ENCODE measurements at places on chromosomes 12 and 14. TPM values are rescaled to one million over a fixed set of nuclear protein-coding genes. Genes with fewer than 3 reads are reported as not detected.
A peak's percentile ranks its signal among the peaks of the same experiment; 100 is the strongest.

DNA sequence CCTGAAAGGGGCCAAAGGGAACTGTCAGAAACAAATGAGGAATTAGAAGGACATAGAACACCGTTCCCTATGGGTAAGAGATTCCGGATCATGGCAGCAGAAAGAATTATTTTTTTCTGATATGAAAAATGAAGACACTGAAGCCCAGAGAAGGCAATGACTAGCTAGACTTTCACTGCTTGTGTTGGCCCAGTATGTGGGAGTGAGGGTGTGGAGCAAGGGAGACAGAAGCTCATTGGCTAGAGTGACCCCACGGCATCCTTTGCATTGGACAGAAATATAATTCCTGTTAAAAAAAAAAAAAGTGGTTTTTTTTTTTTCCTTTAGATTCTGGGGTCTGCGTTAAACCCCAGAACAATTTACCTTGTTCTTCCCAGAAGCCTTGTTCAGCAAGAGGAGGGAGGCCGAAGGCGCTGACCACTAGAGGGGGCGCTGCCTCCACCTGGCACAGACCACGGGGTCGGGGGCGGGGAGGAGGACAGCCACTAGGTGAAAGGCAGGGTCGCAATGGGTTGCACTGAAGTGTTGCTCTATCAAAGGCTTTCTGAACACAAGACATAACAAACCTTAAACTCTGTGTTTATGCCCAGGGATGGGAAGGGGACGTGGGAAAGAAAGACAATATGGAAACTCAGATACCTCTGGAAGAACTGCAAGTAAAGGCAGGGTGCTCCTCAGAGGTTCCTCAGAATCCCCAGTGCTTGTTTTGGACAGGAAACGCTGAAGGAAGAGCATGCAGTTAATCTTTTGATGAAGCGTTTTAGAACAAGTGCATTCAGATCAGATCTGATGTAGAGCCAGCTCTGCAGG lies 156.8 kb downstream of the KCNA5 start:
- no peak for DNase-seq

GRCh38 chr12:6970096-6970527 lies 352 bp downstream of the PHB2 start:
- peak; percentile 72 for DNase-seq

DNA sequence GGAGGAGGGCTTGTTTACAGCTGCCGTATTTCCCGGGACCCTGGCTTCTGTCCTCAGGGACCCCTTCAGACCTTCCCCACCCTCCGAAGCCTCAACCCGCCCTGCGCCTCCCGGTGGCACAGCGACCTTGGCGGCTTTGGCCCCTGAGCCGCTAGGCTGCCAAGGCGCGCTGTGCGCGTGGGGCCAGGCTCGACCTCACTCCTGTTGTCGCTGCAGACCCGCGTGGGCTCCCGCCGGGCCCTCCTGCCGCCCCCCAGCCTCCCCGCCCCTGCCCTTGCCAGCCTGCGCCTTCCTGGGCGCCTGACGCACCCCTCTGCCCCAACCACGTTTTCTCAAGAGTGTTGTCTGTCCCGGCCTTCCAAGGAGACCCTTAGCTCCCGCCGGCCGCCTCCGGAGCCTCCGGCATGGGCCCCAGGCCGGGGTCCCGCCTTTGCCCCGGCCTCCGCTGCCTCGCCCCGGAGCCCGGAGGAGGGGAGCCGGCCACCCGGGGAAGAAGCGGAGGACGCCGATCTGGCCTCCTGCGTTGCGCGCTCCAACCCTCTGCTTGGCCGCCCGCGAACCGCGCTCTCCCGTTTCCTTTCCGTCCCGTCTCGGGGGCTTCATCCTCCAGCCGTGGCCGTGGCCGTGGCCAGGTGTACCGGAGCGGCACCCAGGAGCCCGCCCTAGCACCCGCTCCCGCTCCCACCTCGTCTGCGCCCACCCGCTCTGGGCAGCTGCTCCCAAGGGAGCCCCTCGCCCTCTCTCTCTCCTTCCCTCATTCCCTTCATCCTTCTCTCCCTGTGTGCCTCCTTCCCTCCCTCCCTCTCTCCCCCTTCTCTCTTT lies 19.9 kb downstream of the PPP2R5C start:
- DNase-seq, result peak; percentile 70

The AKAP5 gene
- total RNA-seq, result 0.16 TPM

GRCh38 chr12:114690267-114691135 lies 6.5 kb upstream of the TBX3 start:
- DNase-seq, result no peak

The ARID2 gene
- total RNA-seq, result 11.9 TPM

DNA sequence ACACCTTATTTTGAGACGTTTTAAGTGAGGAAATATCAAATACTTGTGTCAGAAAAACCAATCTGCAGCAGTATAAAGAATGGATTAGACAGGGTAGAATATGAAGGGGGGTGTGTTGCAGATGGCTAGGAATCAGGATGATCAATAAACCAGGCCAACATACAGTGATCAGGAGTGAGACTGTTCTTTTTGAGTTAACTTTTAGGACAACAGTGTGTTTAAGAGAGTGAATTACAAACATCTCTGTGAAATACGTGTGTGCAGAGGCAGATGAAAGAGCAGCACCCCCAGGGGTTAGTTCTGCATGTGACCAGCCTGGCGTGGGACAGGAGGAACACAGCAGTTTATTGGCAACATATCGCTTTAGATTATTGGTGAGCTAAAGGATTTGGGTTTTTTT lies 10.6 kb upstream of the NRDE2 start:
- DNase-seq, result no peak

GRCh38 chr12:48903982-48904411 lies 21.3 kb downstream of the FKBP11 start:
- DNase-seq, result peak; percentile 69

DNA sequence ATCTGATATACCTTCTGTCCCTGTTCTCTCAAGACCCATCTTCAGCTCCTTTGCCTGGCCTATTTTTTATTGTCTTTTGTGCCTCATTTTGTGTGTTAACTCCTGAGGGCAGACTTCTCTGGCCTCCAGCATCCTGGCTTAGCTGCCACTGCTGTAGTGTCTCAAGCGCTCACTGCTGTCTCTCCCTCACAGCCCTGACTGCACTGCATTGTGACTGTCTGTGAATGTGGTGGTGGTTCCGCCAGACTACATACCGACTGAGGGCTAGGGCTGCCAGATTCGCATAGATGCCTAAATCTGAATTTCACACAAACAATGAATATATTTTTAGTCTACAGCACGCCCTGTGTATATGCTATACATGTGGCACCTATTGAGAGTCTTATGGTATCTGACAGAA lies 1088.9 kb upstream of the TMEM132C start:
- DNase-seq, result no peak

The OR4E1 gene
- not detected for total RNA-seq

The CFAP73 gene
- total RNA-seq, result not detected

DNA sequence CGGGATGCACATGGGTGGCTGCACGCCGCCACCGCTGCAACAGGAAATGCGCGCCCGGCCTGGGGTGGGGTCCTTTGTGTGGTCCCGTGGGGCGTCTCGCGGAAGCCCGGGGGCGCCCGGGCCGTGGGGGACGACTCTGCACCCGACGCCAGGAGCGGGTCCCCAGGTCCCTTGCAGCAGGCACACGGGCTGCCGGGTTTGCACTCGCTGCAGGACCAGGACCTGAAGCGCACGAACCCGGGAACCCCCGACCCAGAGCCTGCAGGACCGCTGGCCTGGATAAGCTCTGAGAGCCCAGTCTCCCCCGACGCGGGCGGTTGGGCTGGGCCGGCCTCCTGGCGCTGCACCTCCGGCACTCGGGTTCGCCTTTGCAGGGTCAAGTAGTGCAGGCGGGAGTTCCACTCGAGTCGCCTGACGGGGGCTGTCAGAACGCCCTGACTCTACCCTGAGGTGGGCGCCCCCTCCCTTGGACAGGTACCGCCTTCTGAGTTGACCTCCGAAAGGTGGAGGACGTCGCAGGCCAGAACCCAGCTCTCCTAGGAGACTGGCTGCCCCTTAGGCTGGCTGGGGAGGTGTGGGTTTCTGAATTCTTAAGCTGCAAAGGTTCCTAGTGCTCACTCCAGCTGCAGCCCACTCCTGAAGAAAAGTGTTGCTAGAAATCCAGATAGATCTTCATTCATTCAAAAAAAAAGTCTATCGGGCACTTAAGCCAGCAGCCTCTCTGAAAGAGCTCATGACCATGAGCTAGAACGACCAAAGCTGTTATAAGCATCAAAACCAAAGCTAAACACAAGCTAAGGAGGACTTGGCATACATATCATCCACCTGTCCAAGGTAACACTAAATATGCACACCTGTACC lies 68.0 kb downstream of the RNF34 start:
- no peak for DNase-seq

DNA sequence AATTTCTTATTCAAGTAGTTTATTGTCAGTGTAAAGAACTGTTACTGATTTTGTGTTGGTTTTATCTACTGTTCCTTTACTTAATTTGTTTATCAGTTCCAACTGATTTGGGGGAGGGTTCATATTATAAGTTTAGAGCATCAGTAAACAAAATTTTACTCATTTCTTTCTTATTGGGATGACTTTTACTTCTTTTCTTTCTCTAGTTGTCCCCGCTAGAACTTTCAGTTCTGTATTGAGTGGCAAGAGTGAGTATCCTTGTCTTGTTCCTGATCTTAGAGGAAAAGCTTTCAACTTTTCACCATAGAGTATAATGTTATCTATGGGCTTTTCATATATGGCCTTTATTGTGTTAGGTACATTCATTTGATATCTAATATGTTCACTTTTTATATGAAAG lies 584.1 kb downstream of the LRFN5 start:
- no peak for DNase-seq

- peak; percentile 60 for DNase-seq
Measured at GRCh38 chr14:103695296-103696069, 19.8 kb downstream of the XRCC3 start.

The SPIC gene
- not detected for total RNA-seq

DNA sequence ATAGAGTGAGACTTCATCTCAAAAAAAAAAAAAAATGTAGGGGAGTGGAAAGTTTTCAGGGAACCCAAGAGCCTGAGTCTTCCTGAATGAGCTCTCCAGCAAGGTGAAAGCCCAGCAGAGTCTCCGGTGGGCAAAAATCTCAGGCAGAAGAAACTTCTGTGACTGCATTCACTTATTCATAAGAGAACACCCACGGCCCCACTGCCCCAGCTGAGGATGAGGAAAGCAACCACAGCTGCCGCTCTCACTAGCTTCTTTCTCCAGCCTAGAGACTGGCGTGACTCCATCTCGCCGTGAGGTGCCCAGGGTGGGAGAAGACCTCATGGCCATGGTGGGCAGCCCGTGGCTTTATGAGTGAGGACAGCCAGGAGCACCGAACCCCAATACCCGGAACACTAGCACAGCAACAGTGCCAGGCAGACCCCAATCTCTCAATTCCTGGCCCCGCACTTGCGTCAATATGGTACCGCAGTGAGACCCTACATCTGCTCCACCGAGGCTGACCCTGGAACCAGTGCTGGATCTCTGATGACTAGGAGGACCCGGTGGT lies 29.7 kb upstream of the DYNC1H1 start:
- peak; percentile 22 for DNase-seq

The LALBA gene
- total RNA-seq, result not detected

DNA sequence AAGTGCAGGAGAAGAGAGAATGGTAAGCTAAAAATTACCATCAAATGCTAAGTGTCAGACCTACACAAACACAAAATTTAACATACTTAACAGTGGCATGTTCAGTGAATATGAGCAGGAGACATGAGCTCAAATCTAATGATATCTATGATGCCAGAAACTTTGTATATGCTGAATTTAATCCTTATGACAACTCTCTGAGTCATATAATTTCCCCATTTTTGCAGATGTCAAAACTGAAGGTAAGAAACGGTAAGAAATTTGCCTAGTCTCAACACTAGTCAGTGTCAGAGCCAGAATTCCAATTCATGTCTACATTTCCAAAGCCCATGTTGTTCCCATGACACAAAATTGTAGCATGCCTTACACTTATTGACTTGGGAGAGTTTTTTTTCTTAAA lies 375.8 kb downstream of the APAF1 start:
- DNase-seq, result no peak

GRCh38 chr12:124704619-124705018 lies 137.2 kb upstream of the NCOR2 start:
- no peak for DNase-seq

DNA sequence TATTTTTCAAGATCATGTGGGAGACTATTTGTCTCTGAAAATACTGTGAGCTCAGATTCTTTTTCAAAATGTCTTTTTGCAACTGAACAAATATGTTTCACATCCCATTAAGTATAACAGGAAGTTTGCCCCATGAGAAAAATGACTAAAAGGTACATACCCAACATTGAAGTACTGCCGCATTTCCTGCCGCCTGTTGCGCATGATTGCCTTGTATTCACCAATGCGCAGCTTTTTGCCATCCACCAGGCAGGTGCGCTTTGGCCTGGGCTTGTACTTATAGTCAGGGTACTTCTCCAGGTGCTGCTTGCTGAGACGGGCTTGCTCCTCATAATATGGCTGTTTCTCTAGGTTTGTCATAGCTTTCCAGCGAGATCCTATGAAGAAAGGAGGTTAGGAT lies 413.2 kb downstream of the SOX5 start:
- peak; percentile 60 for DNase-seq

- DNase-seq, result no peak
Measured at GRCh38 chr14:99569725-99570543, 34.1 kb downstream of the CCDC85C start.

The INSM2 gene
- total RNA-seq, result not detected

DNA sequence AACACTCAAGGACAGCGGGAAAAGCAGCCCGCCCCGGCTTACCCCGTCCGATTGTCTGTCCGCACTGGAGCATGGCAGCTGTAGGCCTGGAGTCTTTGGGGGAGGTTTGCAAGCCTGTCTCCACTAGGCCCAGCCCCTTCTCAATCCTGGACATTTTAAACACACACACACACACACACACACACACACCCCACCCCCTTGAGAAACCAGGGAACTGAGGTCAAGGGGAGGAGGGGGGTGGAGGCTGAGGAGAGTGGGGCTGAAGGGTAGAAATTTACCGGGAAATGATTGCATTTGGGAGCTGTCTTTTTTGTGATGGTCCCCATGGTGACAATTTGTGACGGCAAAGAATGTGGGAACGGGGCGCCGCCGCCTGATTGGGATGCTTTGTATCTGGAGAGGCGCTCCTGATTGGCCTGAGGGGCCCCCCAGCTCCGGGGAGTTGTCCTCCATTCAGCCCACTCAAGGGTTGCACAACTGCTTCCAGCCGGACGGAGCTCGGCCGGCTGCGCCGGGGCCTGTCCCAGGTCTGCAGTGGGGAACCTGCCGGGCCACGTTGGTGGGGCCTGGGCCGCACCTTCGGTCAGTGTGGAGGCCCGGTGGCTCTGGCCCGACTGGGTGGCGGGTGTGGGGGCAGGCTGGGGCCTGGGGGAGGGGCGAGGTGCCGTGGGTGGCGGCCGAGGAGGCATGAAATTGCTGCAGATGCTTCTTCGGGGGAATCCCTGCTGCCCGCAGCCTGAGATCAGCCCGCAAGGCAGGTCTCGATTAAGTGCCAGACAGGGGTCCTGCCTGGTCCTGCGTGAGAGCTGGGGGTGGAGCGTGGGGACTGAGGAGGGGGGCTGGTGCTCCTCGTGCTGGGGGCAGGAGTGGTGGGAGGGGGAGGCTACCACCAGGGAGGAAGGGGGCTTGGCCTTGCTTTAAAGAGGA lies at the start of gene FAM181A:
FAM181A (plus strand) TSS at position 472 of the 927 bp plus-strand sequence. CDS start 942 bp downstream, outside the sequence.
- DNase-seq, result no peak

The HCAR2 gene
- total RNA-seq, result 0.46 TPM

DNA sequence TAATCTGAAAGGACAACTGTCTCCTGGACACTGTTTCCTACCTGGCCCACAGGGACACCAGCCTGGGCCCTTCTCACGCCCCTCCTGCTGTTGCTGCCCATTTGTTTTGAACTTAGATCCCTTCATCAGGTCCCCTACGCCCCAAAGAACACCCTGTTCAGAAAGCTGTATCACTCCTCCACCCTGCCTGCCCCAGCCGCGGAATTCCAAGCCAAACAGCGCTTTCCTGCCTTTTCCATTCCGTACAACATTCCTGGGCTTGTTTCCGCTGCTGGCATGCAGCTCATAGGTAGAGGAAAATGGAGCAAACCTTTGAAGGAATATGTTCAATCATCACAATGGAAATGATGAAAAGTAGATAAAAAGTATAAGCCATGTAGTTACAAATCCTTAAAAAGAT lies 12.8 kb upstream of the GSG1 start:
- DNase-seq, result no peak

Measured in Right ventricle myocardium inferior (tissue), 1 donor.